ENCODE measurements at places on chromosomes 5 and 9.

DNA sequence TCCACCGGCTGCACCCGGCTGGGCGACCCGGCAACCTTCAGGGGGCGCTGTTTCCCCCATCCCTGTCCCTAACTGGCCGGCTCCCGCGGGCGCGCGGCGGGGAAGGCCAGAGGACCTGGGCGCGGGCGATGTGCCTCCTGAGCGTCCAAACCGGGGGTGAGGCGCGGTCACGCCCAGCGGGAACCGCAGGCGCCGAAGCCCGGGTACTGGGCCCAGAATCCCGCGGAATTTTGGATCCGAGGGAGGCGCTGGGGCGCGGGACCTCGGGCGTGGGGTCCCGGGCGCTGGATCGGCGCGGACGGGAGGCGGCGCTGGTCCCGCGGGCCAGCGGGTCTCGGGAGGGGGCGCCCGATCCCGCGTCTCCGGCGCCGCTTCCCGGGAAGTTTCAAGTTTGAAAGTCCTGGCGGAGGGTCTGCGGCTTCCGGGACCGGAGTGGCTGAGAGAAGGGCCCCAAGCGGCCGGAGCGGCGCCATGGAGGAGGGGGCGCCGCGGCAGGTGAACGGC lies at the start of gene PKN3:
Gene PKN3, plus strand, starts transcription at position 59 of the 504 bp plus-strand sequence. Its CDS starts 413 bp downstream, at position 472.
- H3K27me3 ChIP-seq = no peaks in the 10 kb centered on the region
- H3K27ac ChIP-seq = no peak within 1 kb of the TSS
- H3K36me3 ChIP-seq = no peaks in the 10 kb centered on the region
- peak within 1 kb of the TSS; percentile 91 for H3K4me3 ChIP-seq
- peaks cover 15% of the 10 kb centered on the region for H3K4me1 ChIP-seq

GRCh38 chr5:95668216-95668615 lies 14.6 kb downstream of the SPATA9 start:
- no peak overlapping the region for H3K27ac ChIP-seq
- no peaks in the 10 kb centered on the region for H3K27me3 ChIP-seq
- H3K36me3 ChIP-seq = no peaks in the 10 kb centered on the region
- no peak for DNase-seq

GRCh38 chr9:92142329-92142728 lies 27.1 kb upstream of the SPTLC1 start:
- H3K4me1 ChIP-seq = peaks cover 10% of the 10 kb centered on the region
- no peak for DNase-seq
- H3K27me3 ChIP-seq = peaks cover 36% of the 10 kb centered on the region
- H3K4me3 ChIP-seq = no peak overlapping the region
- no peaks in the 10 kb centered on the region for H3K36me3 ChIP-seq
- no peak overlapping the region for H3K27ac ChIP-seq

GRCh38 chr5:9386945-9387344 lies 158.9 kb downstream of the SEMA5A start:
- no peak overlapping the region for H3K27ac ChIP-seq
- no peaks in the 10 kb centered on the region for H3K36me3 ChIP-seq
- H3K4me3 ChIP-seq = no peak overlapping the region

DNA sequence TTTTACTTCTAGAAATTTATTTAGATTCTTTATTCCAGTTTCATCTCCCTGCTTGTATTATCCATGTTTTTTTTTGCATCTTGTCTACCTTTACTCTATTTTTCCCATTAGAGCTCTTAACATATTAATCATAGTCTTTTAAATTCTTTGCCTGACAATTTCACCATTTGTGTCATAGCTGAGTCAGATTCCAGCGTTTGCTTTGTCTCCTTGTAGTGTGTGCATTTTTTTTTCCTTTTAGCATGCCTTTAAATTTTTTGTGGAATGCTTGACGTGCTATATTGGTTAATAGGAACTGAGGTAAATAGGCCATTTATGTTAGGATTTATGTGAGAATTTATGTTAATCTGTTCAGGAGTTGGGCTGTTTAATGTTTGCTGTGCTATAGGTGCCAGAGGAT lies 41.8 kb upstream of the NFIL3 start:
- peaks cover 17% of the 10 kb centered on the region for H3K27me3 ChIP-seq
- no peak for DNase-seq
- H3K4me3 ChIP-seq = no peak overlapping the region
- H3K36me3 ChIP-seq = peaks cover 24% of the 10 kb centered on the region
- no peak overlapping the region for H3K27ac ChIP-seq

DNA sequence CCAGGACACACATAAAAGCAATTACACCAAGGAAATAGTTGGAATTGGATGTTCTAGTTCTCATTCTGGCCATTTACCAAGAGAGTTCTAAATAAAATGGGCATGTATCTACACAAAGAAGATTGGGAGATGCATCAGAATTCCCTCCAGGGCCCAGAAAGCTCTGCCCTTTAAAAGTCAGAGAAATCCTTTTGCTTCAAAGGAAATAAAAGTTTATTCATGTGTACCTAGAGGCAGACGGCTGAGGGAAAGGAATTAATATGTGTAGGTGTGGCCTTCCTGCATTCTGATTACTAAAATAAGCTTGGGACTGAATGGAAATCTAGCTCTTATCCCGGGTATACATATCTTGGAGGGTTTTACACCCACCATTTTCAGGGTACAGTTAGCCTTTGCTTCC lies 719.4 kb downstream of the SEMA5A start:
- no peaks in the 10 kb centered on the region for H3K4me1 ChIP-seq
- no peak overlapping the region for H3K27ac ChIP-seq
- no peak overlapping the region for H3K4me3 ChIP-seq
- H3K27me3 ChIP-seq = no peaks in the 10 kb centered on the region

- DNase-seq = no peak
- H3K4me1 ChIP-seq = peaks cover 6% of the 10 kb centered on the region
- H3K27me3 ChIP-seq = peaks cover 14% of the 10 kb centered on the region
- H3K36me3 ChIP-seq = peaks cover 24% of the 10 kb centered on the region
These were observed 135.0 kb upstream of the LHFPL2 start for GRCh38 chr5:78783434-78784130.

DNA sequence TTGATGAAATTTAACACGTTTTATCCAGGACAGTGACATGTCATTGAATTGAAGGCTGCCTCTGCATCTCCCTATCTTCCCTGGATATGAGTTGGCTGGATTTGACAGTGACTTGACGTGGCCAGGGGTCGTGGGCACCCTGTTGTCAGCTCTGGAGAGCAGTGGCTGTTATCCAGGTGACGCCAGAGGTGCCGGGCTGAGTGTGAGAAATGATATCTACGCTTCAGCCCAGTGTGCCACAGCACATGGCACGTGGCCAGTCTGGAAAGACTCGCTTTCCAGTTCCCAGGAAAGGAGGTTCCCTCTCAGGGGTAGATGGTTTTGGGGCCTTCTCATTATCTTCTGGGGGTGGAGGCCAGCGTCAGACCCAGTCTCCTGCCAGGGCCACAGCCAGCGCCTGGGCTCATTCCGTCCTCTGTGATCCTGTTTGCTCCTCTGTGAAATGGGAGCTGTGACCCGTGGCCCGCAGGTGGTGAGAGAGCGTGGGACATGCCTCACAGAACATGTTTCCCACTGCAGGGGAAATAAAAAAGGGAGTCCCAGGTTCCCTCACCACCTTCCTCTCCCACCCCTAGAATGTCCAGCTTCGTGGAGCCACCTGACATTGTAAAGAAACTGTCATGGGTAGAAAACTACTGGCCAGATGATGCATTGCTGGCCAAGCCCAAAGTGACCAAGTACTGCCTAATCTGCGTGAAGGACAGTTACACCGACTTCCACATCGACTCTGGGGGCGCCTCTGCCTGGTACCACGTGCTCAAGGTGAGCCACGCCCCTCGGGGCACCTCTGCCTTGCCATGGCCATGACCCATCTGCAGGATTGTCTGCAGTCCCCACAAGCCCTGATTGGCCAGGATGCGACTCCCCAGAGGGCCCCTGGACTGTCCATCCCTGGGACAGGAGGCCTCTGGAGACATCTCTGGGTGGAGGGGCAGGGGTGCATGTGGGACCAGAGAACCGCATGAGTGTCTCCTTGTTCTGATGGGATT lies 76.5 kb downstream of the PHF2 start:
- no peak overlapping the region for H3K27ac ChIP-seq
- no peaks in the 10 kb centered on the region for H3K27me3 ChIP-seq
- no peak overlapping the region for H3K4me3 ChIP-seq
- H3K4me1 ChIP-seq = peaks cover 6% of the 10 kb centered on the region
- DNase-seq = peak; percentile 38

GRCh38 chr9:36779582-36779981 lies 206.9 kb downstream of the MELK start:
- no peak overlapping the region for H3K4me3 ChIP-seq
- H3K4me1 ChIP-seq = no peaks in the 10 kb centered on the region
- peaks cover 33% of the 10 kb centered on the region for H3K27me3 ChIP-seq
- no peaks in the 10 kb centered on the region for H3K36me3 ChIP-seq

- peaks cover 15% of the 10 kb centered on the region for H3K27me3 ChIP-seq
- no peaks in the 10 kb centered on the region for H3K4me1 ChIP-seq
- H3K27ac ChIP-seq = no peak overlapping the region
- H3K4me3 ChIP-seq = no peak overlapping the region
- no peaks in the 10 kb centered on the region for H3K36me3 ChIP-seq
- DNase-seq = no peak
These were observed 121.2 kb upstream of the NFIB start for GRCh38 chr9:14434971-14435718.

DNA sequence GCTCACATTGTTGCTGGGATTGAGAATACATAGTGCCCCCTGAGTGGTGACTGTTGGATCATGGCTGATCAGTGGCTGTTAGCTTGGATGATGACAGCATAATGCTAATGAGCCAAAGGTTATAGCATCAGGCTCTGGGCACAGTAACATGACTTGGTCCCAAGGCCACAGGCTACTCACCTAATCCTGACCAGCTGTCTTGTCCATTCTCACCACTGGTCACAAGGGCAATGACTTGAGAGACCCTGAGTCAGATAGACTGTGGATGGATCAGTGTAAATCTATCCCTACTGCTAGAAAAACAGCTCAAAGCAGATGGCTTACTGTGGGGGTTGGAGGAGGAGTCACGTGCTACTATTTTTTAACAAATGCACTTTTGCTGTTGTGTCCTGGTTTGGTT lies 74.7 kb downstream of the AOPEP start:
- no peaks in the 10 kb centered on the region for H3K27me3 ChIP-seq
- no peak overlapping the region for H3K4me3 ChIP-seq
- peaks cover 21% of the 10 kb centered on the region for H3K4me1 ChIP-seq
- no peak for DNase-seq
- peaks cover 3% of the 10 kb centered on the region for H3K36me3 ChIP-seq
- H3K27ac ChIP-seq = no peak overlapping the region

DNA sequence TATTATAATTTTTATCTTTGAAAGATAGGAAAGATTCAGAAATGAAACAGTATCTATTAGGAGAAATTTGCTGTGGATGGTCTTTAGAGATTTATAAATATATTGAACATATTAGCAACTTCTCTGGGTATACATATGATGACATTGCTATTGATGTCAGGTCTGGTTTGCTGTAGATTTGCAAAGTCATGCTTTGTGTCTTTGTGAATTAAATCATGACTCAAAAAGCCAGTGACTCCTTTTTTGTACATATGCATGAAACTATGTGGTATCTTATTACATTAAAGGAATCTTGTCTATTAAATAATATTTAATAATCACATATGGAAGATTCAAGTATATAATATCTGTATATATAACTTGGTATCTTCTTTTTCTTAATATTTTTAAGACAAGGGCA lies 141.9 kb downstream of the ST8SIA4 start:
- no peak for DNase-seq
- H3K4me1 ChIP-seq = no peaks in the 10 kb centered on the region
- H3K27me3 ChIP-seq = peaks cover 2% of the 10 kb centered on the region
- no peak overlapping the region for H3K4me3 ChIP-seq
- no peak overlapping the region for H3K27ac ChIP-seq
- no peaks in the 10 kb centered on the region for H3K36me3 ChIP-seq

DNA sequence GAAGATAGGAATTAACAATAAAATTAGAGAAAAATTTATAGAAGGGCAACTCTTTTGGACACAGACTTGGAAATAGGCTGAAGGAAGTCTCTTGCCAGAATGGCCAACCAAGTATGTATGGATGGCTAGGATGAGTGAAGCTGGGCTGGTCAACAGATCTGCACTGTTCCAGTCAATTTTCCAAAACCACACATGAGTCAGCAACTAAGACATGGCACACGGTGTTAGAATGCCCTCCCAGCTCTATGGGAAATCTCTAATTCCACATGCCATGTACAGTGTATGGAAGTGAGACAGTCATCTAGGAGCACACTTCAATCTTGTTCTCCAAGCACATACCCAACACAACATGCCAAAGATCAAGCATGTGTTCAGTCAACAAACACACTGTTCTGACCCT lies 129.6 kb downstream of the GLIS3 start:
- H3K27me3 ChIP-seq = peaks cover 27% of the 10 kb centered on the region
- no peaks in the 10 kb centered on the region for H3K4me1 ChIP-seq
- H3K4me3 ChIP-seq = no peak overlapping the region
- no peak overlapping the region for H3K27ac ChIP-seq

DNA sequence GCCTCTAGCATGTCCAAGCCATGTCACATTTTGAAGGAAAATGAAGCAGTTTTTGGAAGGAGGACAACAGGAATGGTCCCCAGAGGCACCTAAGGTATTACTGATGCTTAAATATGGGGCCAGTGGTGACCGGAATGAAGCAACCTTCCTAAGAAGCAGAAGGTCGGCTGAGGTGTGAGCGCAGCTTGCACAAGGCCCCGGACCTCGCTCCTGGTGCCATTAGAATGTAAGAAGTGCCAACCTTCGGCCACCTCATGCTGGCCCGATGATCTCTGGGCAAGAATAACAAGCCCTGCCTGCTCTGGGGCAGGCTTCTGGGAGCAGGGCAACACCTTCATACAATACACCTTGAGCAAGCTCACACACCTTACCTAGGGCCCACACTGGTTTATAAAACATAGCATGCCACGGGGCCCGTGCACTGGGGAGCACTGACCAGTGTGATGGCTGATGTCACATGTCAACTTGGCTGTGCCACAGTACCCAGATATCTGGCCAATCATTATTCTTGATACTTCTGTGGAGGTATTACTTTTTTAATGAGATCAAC lies 21.9 kb downstream of the SEMA4D start:
- no peak for DNase-seq
- H3K4me3 ChIP-seq = no peak overlapping the region
- peak overlapping the region; percentile 87 for H3K27ac ChIP-seq
- H3K36me3 ChIP-seq = peaks cover 21% of the 10 kb centered on the region

DNA sequence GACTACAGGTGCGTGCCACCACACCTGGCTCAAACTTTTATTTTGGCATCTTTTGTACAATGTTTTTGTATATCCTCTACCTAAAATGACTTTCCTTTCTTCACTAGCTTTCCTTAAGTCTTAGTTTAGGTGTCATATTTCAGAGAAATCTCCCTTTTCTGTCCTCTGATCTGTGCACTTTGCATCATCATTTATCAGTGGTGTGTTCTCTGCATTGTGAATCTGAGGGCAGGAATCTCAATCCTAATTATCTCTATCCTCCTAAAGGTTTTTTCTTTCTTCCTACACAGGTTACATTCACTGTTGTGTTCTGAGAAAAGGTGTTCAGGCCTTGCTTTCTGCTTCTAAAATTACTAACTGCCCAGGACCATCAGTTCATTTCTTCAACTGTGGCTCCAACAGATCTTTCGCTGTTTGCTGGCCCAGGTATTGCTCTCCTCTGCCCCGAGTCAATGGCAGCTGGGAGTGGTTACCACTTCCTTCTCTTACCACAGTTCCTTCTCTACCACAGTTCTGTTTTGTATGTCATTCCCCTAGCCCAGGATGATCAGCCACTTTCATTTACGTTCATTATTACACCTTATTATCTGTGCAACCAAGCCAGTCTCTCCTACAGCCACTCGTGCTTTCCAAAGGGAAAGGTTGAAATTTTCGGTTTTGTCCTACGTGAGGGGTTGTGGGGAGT lies 14.0 kb downstream of the TGFBR1 start:
- H3K4me1 ChIP-seq = peaks cover 81% of the 10 kb centered on the region
- peak; percentile 70 for DNase-seq
- H3K27ac ChIP-seq = peak overlapping the region; percentile 81
- peak overlapping the region; percentile 90 for H3K4me3 ChIP-seq
- peaks cover 10% of the 10 kb centered on the region for H3K36me3 ChIP-seq
